ENCODE measurements at places on chromosomes 2 and 18. TPM values are rescaled to one million over a fixed set of nuclear protein-coding genes. Genes with fewer than 3 reads are reported as not detected.
A peak's percentile ranks its signal among the peaks of the same experiment; 100 is the strongest.

DNA sequence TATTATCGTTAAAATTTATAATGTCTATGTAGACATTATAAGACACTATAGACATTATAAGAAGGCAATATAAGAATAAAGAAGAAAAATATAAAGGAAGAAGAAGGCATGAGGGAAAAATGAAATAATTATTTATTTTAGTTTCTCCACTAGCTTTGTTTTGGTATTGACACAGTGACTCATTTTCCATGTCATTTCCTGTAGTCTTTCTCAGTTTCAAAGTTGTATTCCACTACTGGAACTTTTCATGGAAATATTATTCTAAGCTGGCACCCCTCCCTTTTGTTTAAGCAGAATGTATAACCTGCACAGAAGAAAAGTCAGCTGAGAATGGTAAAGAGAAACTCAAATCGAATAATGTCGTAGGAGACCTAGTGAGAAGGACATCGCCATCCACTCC lies 234.2 kb upstream of the NETO1 start:
- no peak for DNase-seq

GRCh38 chr2:120901201-120901600 lies 165.5 kb downstream of the GLI2 start:
- no peak for DNase-seq

- DNase-seq = no peak
Measured at GRCh38 chr18:13540477-13541182, 185.7 kb downstream of the FAM210A start.

DNA sequence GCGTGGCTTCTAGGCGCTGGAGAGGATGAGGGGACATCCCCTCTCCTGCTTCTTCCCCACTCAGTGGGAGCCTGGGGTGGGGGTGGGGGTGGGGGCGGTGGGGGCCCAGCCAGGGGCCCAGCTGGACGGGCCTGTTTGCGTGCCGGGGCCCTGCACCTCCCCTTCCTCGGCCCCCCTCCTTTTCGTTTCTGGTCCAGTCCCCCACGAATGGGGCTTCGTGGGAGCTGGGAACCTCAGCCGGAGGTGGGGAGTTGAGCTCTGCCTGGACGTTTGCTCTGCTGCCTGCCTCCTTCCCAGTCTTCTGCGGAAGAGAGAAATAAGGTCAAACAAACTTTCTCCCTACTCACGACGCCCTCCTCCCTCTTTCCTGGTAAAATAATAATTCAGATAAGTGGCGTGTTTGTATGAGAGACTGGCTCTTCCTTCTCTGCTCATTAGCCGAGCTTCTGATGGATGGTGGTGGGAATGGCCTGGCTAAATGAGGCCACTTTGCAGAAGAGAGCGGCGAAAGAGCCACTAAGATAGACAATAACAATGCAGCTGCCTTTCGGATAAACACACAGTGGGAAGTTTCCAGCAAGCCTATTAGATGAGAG lies 782 bp downstream of the MTA3 start:
- peak; percentile 16 for DNase-seq

DNA sequence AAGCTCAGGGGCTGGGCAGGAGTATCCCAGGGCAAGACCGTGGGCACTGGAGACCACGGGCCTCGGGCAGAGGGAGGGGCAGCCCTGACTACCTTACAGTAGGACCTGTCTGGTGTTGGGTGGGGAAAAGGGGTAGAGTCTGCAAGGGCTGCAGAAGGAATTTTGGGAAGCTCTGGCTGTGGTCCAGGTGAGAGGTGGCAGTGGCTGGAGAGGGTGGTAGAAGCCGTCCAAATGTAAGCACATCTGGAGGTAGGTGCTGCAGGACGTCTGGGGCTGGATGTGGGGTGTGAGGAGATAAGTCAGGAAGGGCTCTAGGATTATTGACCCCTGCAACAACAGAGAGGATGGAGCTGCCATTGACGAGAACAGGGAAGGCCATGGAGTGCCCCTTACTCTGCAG lies 486.7 kb downstream of the EIPR1 start:
- no peak for DNase-seq

- no peak for DNase-seq
Measured at GRCh38 chr2:200751786-200752185, 59.9 kb upstream of the BZW1 start.

- DNase-seq = no peak
Measured at GRCh38 chr18:78126536-78126935, 853.1 kb upstream of the SALL3 start.

- DNase-seq = no peak
Measured at GRCh38 chr2:197386242-197386641, 48.6 kb downstream of the SF3B1 start.

DNA sequence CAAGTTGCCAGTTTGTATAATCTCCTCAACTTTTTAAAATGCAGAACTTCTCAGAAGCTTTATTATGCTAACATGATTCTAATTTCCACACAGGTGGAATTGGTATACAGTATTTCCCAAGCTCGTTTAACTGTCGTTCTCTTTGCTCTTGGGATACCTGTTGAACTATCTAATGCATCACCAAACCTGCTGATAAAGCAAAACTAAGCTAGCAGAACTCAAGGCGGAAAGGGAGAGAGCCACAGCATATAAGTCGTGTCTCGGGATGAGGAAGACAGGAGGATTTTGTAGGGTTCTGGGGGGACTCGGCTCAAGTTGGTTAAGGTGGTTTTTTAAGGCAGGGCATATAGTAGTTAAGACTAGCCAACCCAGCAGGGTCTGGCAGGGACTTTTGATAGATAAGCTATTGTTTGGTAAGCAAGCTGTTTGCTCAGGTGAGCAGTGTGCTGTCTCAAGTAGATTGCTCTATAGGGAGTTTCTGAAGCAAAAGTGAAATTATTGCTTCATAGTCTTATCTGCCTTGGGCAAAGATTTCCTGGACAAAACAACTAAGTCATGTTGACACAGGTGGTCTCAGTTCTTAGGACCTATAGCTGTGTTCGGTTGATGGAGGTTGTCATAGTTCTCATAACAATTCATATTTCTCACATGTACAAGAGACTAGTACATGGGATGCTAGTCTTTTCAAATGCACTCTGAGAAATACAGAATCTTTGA lies 28.2 kb upstream of the CHRNA1 start:
- no peak for DNase-seq

GRCh38 chr2:236663287-236664101 lies 93.9 kb downstream of the ACKR3 start:
- peak; percentile 49 for DNase-seq

DNA sequence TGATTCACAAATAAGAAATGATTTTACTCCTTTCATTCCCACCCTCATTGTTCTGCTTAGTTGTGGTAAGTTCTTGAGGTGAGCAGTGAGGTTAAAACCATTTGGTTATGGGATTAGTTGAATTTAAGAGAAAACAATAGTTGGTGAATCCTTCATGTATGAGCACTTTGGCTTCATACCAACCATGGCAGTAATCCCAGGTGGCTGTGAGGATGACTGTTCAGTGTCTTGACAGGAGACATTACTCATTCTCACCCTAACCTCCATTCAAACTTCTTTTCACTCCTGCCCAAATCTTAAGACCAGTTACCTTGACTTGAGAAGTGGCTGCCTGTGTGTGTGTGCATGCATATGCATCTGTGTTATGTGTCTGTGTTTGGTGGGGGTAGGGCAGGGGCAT lies 143.1 kb downstream of the SETBP1 start:
- no peak for DNase-seq

DNA sequence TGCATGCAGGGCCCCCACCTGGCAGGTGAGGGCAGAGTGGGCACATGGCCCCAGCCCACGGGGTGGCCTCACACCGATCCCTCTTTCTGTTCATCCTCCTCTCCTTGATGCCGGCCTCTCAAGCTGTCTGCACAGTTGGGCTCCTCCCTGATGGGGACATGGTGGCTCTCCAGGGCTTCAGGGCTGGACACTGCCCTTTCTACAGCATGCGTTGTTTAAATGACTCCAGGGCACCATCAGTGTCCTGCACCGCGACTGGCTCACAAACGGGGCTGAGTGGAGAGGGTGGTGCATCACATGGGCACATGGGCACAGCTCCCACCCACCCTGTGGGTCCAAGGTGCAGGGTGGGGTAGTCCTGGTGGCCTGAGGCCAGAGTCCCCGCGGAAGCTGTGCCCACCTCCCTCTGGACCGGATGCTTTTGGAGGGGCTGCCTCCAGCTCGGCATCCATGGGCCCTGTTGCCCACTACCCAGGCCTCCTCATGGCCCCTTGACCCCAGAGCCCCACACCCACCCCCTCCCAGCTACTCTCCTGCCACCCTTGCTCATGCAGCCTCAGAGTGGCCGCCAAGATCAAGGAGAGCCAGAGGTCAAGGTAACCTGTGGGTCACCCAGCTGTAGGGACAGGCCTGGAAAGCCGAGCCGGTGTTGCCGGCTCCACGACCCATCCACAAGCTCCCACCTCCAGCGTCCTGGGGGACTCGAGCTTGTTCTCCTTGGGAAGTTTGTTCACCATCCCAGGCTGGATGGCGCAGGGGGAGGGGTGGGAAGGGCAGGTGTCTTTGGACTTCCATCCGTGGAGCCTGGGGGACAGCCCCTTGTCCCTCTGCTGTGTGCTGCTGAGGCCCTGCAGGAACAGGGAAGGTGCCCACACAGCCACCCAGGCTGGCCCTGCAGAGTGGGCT lies 12.3 kb upstream of the SNED1 start:
- no peak for DNase-seq

MSTN gene
- total RNA-seq = 0.63 TPM

GNAL gene
- 17.3 TPM for total RNA-seq

MC2R gene
- not detected for total RNA-seq

KCNIP3 gene
- 90.8 TPM for total RNA-seq

CNTNAP5 gene
- total RNA-seq = under 0.01 TPM

MARCO gene
- total RNA-seq = 17.3 TPM

IL1RN gene
- total RNA-seq = not detected

RAPH1 gene
- total RNA-seq = 44.8 TPM

DSG1 gene
- not detected for total RNA-seq

GFPT1 gene
- total RNA-seq = 21.9 TPM

MYCN gene
- total RNA-seq = 9.9 TPM
